ENCODE measurements at places on chromosomes 12 and 14.

GRCh38 chr14:69543341-69544115 lies 31.1 kb downstream of the CCDC177 start:
- no peak for DNase-seq
- H3K27ac ChIP-seq: no peak overlapping the region
- H3K27me3 ChIP-seq: peaks cover 4% of the 10 kb centered on the region
- H3K4me3 ChIP-seq: no peak overlapping the region
- no peaks in the 10 kb centered on the region for H3K4me1 ChIP-seq

GRCh38 chr14:61418746-61419145 lies 97.4 kb downstream of the PRKCH start:
- H3K27ac ChIP-seq: no peak overlapping the region
- no peak for DNase-seq
- no peaks in the 10 kb centered on the region for H3K36me3 ChIP-seq
- no peak overlapping the region for H3K4me3 ChIP-seq

GRCh38 chr12:25377469-25378177 lies 126.9 kb upstream of the KRAS start:
- H3K4me3 ChIP-seq: peak overlapping the region; percentile 6
- DNase-seq: no peak
- peak overlapping the region; percentile 26 for H3K27ac ChIP-seq
- no peaks in the 10 kb centered on the region for H3K27me3 ChIP-seq

DNA sequence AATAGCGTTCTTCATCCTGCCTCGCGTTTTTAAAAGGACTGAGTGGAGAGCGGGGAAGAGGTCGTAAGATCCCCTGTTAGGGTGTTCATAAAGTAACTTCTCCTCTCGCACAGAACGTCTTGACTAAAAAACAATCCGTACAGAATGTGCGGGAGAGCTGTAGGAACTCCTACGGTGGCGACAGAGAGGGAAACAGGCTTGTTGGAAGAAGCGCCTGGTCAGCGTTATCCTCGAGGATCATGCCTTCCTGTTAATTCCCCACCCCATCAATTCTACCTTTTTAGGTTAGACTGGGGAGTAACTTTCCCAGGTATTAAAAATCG lies 399 bp upstream of the WASHC4 start:
- DNase-seq: no peak
- H3K4me3 ChIP-seq: peak overlapping the region; percentile 74
- H3K27me3 ChIP-seq: no peaks in the 10 kb centered on the region
- peaks cover 4% of the 10 kb centered on the region for H3K36me3 ChIP-seq

DNA sequence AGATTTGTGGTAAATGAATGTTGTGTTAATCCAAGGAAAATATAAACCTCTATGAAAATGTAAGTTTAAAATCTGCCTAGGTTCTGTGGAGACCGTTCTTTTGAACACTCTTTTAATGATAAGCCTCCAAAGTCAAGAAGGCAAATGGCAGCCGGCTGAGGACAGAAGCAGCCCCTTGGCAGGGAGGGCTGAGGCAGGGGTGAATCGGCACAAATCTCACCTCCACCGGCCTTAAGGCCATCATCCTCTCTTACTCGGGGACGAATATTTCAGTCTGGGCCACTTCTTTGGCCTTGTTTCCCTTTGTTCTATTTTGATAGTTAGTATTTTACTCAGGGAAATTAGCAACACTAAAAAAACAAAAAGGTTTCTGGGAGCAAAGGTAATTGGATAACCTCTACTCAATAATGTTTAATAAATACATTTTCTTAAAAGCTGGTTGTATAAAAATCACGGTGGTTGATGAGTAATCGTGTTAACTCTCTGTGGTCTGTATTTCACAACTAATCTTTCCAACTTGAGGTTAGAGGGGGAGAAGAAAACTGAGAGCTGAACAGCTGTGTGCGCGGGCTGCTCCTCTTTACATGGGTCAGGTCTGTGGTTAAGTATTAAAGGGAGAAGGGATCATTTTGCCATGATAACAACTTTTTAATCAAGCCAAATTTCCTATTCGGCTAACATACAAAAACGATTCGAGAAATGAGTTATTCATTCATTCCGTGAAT lies 18.6 kb downstream of the LGMN start:
- H3K4me1 ChIP-seq: no peaks in the 10 kb centered on the region
- DNase-seq: no peak
- H3K36me3 ChIP-seq: no peaks in the 10 kb centered on the region
- H3K27me3 ChIP-seq: no peaks in the 10 kb centered on the region

GRCh38 chr14:88023658-88024187 lies 18.8 kb downstream of the GPR65 start:
- H3K4me3 ChIP-seq: no peak overlapping the region
- no peaks in the 10 kb centered on the region for H3K27me3 ChIP-seq
- peaks cover 45% of the 10 kb centered on the region for H3K4me1 ChIP-seq
- no peak overlapping the region for H3K27ac ChIP-seq
- no peaks in the 10 kb centered on the region for H3K36me3 ChIP-seq

DNA sequence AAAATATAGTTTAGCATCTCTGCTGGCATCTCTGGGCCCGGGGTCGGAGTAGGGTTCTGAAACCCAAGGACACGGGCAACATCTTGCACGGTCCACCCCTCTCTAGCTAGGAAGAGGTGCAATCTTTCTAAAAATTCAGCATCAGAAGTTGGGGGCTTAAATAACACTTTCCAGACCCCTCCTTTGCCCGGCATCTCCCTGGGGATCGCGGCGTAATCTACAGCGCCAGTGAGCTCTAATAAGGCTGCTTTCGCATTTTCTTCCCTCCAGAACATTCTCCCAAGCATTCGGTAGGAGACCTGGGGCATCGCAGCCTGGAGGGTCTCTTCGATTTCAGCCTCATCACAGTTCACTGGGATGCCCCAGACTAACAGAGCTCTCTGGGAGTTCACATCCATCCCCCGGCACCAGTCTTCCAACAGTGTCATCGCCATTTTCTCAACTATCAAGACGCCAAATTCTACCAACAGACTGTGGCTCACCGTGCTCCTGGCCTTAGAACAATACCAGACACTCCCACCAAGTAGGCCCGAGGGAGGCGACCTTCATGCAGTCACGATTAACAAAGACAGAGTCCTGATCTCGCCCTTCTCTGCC lies 880 bp downstream of the PNMA1 start:
- peak overlapping the region; percentile 64 for H3K27ac ChIP-seq
- H3K27me3 ChIP-seq: no peaks in the 10 kb centered on the region
- peaks cover 6% of the 10 kb centered on the region for H3K4me1 ChIP-seq
- no peaks in the 10 kb centered on the region for H3K36me3 ChIP-seq
- peak overlapping the region; percentile 75 for H3K4me3 ChIP-seq

- DNase-seq: no peak
- H3K4me3 ChIP-seq: no peak overlapping the region
- no peaks in the 10 kb centered on the region for H3K36me3 ChIP-seq
- H3K27ac ChIP-seq: no peak overlapping the region
- no peaks in the 10 kb centered on the region for H3K27me3 ChIP-seq
These were observed 69.5 kb downstream of the ADAMTS20 start for GRCh38 chr12:43482311-43483085.

GRCh38 chr14:29752221-29752923 lies 175.3 kb downstream of the PRKD1 start:
- no peaks in the 10 kb centered on the region for H3K27me3 ChIP-seq
- H3K4me1 ChIP-seq: no peaks in the 10 kb centered on the region
- H3K4me3 ChIP-seq: no peak overlapping the region
- DNase-seq: no peak
- no peaks in the 10 kb centered on the region for H3K36me3 ChIP-seq

GRCh38 chr14:92565718-92566115 lies 52.1 kb downstream of the RIN3 start:
- no peak overlapping the region for H3K4me3 ChIP-seq
- peaks cover 25% of the 10 kb centered on the region for H3K4me1 ChIP-seq
- H3K36me3 ChIP-seq: peaks cover 8% of the 10 kb centered on the region
- no peak overlapping the region for H3K27ac ChIP-seq
- H3K27me3 ChIP-seq: no peaks in the 10 kb centered on the region

Data from CD8-positive, alpha-beta memory T cell (primary cell).